ENCODE measurements at places on chromosomes 4 and X.

GRCh38 chrX:22396408-22396807 is 123.7 kb downstream of the CBLL2 start:
- DNase-seq, result no peak

DNA sequence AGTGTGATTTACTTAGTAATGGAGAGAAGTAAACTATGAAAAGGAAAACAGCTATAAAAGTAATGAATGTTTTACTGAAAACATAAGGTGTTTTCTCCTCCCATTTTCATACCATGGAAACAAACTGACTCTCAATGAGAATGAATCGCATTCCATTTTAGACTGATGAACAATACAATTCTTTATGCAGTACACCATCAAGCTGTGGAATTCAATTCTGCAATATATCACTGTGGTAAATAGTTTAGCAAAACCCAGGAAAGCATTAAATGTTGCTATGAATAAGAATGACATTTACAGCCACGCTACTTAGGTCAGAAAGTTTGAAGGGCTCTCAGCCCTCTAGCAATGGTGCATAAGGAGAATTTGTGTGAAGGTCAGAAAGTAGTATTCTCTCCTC is 7.4 kb downstream of the DCAF8L2 start:
- no peak for DNase-seq

DNA sequence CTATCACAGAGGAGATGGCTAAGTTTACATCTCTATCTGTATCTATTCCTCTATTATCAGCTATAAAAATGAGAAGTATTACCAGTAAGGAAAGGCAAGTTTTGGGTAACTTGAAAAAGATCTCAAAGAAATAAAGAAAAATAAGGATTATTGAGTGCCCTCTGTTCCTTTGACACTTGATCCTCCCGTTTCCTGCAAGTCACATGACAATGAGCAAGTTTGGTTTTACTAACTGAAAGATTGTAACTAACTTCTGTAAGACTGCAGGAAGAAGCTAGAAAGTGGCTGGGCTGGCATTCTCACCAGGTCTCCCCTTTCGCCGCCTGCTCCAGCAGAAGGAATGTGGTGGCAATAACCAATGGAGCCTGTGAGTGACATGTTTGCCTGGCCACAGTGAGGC is 59.2 kb downstream of the ARHGAP24 start:
- DNase-seq, result no peak

DNA sequence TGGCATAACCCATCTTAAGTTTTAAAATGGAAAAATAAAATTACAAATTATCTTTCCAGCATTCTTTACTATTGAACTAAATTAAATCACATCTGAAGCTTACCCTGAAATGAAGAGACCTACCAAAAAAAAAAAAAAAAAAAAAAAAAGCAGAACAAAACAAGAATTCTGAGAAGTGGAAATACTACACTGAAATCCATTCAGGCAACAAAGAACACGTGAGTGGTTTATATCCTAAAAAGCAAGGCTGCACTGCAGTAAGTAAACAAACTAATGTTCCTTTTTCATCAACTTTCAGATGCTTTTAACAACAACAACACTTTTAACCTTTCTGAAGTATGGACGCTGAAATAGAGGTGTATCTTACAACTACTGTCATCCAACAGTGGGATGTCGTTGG is 7.5 kb downstream of the FRYL start:
- no peak for DNase-seq

DNA sequence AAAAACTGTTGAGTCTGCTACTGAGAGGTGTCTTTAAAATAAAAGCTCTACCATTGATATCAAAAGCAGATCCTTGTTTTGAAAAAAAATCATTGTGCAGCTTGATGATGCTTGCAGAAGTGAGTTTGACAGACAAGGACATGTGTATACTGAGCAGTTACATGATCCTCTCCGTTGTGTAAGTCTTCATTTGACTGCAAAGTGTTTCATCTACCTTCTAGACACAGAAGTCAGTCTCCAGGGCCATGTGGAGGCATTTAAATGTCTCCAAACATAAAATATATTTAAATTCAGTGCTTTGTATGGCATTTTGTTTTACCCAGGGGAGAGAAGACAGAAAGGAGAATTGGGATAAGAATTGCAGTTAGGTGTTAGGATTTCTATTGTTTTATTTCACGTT is 107.8 kb upstream of the MYOZ2 start:
- no peak for DNase-seq

GRCh38 chr4:40976343-40976742 is 226.6 kb downstream of the NSUN7 start:
- DNase-seq, result no peak

DNA sequence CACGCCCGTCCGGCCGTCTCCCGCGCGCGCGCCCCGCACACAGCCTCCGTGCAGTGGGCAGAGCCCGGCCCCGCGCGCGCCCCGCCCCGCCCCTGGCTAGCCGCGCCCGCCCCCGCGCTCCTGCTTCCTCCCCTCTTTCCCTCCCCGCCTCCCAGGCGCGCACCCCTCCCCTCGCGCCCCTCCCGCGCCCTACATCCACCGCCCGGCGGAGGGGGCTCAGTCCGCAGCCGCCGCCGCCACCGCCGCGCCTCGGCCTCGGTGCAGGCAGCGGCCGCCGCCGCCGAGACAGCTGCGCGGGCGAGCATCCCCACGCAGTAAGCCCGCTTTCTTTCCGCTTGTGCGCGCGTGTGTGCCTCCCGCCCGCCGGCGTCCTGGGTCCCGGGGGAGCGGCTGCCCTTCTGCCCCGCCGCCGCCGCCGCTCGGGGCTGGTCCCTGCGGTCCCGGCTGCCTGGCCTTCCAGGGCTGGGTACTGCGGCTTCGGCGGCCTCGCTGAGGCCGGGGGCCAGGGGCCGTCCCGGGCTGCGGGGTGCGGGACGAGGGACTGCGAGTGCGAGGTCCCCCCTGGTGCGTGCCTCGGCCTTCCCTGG is at the start of gene FHL1:
Gene FHL1, plus strand, starts transcription at position 219 of the 587 bp plus-strand sequence.
- DNase-seq, result no peak

- DNase-seq, result no peak
These were observed 210.3 kb upstream of the SPIN4 start for GRCh38 chrX:63561425-63561824.

GRCh38 chrX:129749069-129749468 is 10.3 kb downstream of the XPNPEP2 start:
- no peak for DNase-seq

DNA sequence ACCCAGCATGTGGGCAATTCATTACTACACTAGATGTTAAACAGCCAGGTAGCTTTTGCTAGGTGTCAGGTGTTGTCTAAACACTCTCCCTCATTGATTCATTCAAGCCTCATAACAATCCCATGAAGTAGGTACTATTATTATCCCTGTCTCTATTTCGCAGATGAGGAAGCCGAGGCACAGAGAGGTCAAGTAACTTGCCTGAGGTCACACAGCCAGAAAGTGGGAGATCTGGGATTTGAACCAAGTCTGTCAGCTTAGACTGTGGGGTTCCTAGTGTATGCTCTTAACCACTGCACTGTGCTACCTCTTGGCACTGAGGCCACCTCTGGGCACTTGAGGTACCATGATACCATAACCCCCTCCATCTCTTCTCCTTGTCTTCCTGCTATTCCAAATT is 17.4 kb upstream of the XPNPEP2 start:
- no peak for DNase-seq

- no peak for DNase-seq
These were observed 120.2 kb upstream of the ADGRL3 start for GRCh38 chr4:61079976-61080375.

- DNase-seq, result no peak
These were observed 89.1 kb upstream of the TSPAN5 start for GRCh38 chr4:98747393-98748091.

Data from omental fat pad (tissue), 4 donors.